ENCODE measurements at places on chromosomes 16 and 17. TPM values are rescaled to one million over a fixed set of nuclear protein-coding genes. Genes with fewer than 3 reads are reported as not detected.

DNA sequence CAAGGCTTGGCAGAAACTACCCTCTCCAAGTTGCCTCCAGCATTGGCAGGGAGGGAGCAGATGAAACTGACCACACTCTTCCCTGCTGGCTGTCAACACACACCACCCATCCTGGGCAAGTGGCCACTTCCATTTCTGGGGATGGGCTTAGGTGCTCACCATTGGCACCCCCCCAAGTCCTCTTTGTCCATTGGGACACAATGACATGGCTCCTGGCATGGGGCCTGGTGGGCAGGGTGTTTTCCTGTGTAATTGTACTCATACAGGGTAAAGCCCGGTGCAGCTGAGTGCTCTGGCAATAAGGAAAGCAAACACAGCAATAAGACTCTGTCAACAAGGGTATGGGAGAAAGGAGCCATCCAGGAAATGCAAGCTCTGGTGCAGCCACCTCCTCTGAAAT is 22.6 kb downstream of the SCNN1B start:
- no peak for DNase-seq

DNA sequence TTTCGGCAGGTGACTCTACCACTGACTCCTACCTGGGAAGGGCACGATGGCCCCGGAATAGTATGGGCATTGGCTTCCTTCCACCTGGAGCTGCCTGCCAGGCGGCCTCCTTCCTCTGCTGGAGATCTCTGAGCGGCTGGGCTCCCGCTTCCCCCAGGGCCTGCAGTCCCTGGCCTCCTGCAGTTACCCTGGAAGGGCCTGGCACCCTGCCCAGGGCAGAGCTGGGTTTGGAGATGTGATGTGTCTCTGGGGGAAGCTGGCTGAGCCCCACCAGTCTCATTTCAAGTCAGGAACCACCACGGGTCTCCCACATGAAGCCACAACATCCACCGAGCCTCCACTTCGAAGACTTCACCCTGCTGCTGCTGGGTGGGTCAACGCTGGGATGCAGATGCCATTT is 97.9 kb downstream of the IRF8 start:
- no peak for DNase-seq

- DNase-seq = no peak
These were observed 68.5 kb downstream of the CDC27 start for GRCh38 chr17:47120521-47121095.

GRCh38 chr16:65510850-65511249 is 389.0 kb upstream of the CDH11 start:
- DNase-seq = no peak

GRCh38 chr17:32654324-32654723 is 167.5 kb downstream of the CDK5R1 start:
- no peak for DNase-seq

DNA sequence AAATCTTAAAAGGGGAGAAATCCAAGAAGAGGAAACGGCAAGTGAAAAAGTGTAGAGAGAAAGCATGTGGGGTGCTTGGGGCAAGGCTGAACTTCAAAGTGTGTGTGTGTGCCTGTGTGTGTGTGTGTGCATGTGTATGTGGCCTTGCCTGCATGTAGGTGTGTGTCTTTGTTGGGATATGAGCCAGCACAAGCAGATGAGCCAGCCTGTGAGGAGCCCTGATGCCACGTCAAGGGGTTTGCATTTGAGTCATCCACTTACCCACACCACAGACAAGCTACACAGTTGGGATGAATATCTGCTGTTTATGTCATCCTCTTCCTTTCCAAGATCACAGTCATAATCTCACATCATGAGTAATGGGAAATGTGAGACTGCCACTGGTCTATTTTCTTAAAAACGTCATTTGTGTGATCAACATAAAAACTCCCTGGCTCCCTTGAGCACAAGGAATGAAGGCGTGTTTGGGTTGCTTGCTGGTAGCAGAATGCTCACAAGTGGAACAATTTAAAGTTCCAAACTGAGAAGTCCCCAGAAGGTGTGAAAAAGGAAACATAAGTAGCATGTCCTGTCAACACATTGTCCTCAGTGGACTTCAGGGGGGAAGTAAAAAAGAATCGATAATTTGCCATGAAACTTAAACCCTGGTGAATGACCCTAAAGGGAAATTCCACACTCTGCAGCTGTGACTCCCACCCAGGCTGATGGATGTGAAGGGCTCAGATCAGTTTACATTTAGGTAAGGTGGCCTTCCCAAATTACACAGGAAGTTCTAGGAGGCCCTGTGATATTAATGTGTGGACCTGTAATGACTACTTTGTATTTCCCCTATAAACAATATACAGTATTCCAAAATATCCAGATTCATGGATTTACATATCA is 14.7 kb downstream of the KCTD19 start:
- no peak for DNase-seq

GRCh38 chr16:2816751-2817339 is at the start of gene PRSS21:
Gene PRSS21 (plus strand): TSS chr16:2817237. CDS start chr16:2817269, 32 bp downstream.
- DNase-seq = no peak

DNA sequence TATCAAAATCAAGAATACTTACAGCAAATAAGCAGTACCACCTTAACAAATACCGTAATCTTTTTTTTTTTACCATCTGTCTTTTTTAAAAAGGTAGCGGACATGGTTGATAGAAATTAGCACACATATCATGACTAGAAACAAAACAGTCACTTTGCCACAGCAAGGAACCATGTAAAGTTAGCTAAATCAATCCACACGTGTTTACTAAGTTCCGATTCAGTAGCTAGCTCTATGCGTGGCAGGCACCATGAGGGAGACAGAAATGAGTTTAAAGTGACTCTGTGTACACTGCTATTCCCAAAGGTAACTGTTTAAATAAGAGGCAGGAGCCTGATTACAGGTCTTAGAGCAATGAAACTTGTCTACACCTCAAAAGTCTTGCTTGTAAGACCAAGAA is 108.6 kb downstream of the XYLT1 start:
- DNase-seq = no peak

- DNase-seq = no peak
These were observed 152.1 kb upstream of the RPL38 start for GRCh38 chr17:74051348-74051747.

DNA sequence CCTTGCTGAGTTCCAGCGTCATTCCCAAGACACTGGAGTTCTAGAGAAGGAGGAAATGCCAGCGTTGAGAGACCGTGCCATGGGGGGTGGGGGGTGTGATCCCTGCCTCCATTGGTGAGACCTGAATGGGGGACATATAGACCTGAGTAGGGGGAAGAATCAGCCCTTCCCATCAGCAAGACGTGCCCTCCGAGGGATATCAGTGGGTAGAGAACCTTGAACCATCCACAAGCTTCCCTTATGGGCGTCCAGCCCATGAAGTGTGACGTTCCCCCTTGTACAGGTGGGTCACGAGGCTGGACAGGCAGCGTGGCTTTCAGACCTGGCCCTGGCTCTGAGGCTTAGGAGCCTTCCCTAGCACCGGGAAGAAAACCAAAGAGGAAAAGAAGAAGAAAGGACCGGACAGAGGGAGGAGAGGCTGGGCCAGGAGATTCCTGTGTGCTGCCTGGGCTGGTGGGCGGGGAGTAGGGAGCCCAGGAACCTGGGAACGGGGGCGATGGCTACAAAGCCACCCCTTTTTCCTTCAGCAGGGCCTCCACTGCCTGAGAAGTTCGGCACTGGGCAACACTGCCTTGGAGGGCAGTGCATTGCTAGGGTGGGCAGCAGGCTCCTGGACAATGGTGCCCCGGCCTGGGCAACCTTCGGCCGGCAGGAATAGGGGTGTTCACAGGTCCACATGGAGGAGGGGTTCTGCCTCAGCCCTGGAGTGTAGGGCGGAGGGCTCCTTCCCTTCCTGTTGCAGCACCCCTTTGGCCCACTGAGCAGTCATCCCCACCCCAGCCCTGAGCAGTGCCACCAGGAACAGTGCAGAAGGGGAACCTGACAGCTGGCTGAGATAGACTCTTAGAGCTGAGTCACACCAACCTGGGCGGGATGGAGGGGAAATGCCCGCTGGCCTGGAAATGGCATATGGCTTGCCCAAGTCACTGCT is 7.2 kb downstream of the RAB11FIP4 start:
- DNase-seq = no peak

GRCh38 chr17:76820561-76820960 is 47.6 kb upstream of the MGAT5B start:
- no peak for DNase-seq

DNA sequence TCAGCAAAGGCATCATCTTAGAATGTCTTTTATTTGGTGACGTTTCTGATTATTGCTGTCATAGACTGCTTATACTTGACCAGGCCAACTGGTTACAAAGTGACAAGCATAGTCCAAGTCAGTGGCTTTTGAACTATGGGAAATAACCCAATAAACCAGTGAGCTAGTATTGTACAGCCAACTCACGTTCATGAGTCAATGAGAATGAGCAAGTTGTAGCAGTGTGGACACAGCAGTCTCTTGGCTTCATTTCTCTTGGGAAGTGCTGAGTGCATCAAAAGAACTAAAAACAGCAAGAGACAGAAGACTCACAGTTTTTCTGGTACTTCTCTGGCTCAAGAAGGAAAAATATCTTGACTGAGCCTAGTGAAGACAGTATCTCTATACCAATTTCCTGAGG is 36.9 kb upstream of the CRISPLD2 start:
- no peak for DNase-seq

DNA sequence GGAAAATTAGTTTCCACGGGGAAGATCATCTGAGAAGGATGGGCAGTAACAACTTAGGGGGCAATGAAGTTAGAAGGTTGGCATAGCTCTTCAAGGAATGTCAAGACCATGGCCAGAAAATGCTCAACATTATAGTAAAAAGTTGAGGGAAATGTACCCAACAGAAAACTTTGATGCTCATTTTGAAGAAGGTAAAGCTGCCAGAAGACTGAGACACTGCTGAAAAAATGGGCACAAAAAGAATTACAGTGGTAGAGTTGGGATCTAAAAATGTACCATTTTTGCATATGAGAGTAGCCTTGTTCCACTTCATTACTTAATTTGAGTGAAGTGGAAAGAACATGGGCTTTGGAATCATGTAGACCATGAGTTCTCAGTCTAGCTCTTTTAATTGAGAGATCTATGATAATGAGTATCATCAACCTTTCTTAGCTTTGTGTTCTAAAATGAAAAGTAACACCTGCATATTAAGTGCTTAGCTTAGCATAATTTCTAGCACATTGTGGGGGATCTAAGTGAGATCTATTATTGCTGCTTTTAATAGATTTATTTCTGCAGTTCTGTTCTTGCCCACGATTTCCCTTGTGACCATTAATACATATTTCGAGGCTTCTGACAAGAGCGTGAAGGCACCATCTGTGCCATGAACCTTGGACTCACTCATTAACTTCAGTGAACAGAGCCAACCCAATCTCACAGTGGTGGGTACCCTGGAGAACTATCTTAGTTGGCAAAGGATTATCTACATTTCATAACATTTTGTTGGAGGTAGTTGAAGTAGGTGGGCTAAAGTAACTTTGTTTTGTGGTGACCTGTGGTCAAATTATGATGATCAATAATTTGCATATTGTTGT is 3.0 kb downstream of the NACA2 start:
- DNase-seq = no peak

- DNase-seq = no peak
These were observed 51.7 kb downstream of the SNX11 start for GRCh38 chr17:48159232-48159631.

GRCh38 chr16:78749745-78750268 is 650.4 kb downstream of the WWOX start:
- DNase-seq = no peak

- no peak for DNase-seq
These were observed 19.9 kb upstream of the RAB11FIP4 start for GRCh38 chr17:31371511-31372097.

DNA sequence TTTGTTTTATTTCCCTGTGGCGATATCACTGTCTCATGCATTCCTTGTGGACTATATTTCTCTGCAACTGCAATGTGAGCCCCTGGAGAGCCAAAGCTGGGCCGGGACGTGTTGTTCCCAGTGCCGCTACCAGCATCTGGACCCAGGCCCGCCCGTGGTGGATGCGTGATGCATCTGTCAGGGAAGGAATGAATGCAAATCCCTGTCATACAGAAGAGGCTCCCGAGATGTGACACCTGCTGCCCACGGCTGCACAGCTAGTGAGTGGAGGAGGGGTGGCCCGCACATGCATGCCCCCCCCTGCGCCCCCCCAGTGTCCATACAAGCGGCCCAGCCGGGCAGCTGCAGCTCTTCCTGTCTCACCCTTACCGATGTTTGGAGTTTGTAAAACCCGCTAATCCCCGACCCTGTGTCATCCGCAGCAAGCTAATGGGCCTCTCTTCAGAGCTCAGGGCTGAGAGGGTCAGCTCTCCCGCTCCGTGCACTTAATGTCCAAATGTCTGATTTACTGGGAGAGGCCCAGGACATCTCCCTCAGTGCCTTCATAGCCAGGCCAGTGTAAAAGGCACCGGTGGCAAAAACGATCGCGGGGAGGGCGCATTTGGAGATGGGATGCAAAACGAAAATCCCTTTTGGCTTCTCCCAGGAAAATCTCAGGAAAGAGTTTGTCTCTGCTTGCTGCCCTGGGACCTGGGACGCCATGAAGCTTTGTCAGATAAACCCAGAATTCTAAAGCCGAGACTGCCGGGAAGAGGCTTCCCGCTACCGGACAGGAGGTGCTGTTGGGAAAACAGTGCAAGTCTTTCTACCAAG is 91.8 kb downstream of the FOXL1 start:
- DNase-seq = no peak

DNA sequence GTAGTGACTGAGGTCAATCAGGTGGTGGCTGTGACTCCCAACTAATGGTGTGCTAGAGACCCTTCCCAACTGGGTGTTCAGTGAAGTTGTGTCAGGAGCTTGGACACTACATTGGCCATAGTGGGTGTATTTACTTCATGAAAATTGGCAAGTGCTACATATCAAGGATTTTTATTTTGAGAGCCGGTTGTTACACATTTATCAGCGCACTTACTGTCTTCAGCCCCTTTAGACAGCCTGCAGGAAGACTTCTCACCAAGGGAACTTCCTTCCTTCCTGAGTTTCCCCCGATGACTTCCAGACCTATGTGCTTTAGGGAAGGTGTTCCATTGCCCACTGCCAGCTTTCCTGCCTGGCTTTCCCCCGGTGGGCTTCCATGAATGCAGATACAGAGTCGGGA is 261.2 kb downstream of the CBLN1 start:
- no peak for DNase-seq

GRCh38 chr17:62140836-62141235 is 75.8 kb upstream of the MED13 start:
- DNase-seq = no peak

The PGS1 gene
- total RNA-seq = 47.5 TPM

The CDC6 gene
- 1.2 TPM for total RNA-seq

The DHX8 gene
- total RNA-seq = 79.3 TPM

The IRX3 gene
- total RNA-seq = not detected

The EPN3 gene
- total RNA-seq = not detected

The DYNLRB2 gene
- not detected for total RNA-seq

The KLHL10 gene
- not detected for total RNA-seq

The KRTAP4-8 gene
- total RNA-seq = not detected

The KRTAP1-5 gene
- not detected for total RNA-seq

The MVP gene
- total RNA-seq = 154 TPM

The ATXN2L gene
- total RNA-seq = 372 TPM

The KCNH6 gene
- total RNA-seq = not detected

The CLDN9 gene
- not detected for total RNA-seq

All from T-helper 17 cell (primary cell).